Adipocyte (in vitro differentiated cells): ENCODE measurements at places on chromosomes 12 and 14.

- DNase-seq = no peak
Measured at GRCh38 chr14:91258876-91259275, 14.4 kb upstream of the GPR68 start.

DNA sequence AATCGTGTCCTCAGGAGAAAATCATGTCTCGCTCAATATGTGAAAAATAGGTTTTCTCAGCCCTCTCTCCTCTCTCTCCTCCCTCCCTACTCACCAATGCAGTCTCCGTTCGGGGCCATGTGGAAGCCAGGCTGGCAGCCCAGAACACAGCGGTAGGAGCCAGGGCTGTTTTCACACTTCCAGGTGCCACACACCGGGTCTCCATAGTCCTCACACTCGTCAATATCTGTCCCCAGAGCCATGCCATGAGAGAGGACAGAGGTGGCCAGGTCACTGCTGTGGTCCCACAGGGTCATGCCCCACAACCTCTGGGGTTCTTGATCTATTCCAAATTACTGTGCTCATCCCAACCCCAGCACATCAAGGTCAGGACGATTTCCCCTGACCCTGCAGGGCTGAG lies 13.5 kb downstream of the ISCA2 start:
- no peak for DNase-seq

DNA sequence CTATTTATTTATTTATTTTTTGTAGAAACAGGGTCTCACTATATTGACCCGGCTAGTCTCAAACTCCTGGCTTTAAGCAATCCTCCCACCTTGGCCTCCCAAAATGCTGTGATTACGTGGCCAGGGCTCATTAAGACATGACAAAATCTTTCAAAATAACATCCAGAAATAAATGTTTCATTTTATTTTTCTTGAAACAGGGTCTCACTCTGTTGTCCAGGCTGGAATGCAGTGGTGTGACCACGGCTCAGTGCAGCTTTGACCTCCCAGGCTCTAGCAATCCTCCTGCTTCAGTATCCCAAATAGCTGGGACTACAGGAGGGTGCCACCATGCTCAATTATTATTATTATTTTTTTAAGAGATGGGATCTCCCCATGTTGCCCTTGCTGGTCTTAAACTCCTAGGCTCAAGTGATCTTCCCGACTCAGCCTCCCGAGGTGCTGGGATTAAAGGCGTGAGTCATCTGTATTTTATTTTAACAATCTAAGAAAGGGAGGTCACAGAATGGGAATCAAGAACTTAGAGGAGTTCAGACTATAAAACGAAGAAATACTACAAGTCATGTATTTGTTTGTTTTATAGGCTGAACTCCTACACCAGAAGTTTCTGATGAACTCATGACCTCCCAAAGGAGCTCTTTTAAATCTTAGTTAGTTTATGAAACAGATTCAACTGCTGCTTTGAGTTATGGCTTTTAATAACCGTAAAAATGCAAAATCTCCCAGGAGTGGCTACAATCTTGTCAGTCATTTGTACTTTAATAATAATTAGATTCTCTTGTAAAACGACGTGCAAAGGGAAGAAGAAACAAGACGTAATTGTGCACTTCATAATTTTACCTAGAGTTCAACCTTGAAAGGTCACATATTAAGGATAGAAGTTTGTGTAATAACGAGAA lies 2.1 kb upstream of the TMEM263 start:
- no peak for DNase-seq

DNA sequence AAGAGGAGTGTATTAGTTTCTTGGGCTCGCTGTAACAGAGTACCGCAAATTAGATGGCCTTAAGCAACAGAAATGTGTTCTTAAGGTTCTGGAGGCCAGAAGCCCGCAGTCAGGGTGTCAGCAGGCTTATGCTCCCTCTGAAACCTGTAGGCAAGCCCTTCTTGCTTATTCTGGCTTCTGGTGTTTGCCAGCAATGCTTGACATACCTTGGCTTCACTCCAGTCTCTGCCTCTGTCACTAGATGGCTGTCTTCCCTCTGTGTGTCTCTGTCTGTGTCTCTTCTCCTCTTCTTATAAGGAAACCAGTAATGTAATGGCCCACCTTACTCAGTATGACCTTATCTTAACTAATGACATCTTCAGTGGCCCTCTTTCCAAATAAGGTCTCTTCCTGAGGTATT lies 85.1 kb downstream of the DERA start:
- DNase-seq = peak; percentile 57

GRCh38 chr12:124744659-124745464 lies 118.8 kb downstream of the SCARB1 start:
- peak; percentile 17 for DNase-seq

DNA sequence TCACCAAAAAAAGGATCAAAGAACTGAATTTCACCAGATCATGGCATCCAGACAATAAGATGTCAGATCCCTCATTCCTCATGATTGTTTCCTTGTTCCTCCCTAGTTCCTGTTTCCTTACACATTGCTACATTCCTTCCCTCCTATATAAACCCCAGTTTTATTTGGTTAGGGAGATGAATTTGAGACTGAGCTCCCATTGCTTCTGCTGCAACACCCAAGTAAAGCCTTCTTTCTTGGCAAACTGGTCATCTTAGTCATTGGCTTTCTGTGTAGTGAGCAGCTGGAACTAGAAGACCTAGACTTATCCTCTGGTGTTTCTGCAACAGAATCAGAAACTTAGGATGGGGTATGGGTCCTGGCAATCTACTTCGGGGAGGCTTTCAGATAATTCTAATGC lies 217.9 kb downstream of the NOVA1 start:
- no peak for DNase-seq

DNA sequence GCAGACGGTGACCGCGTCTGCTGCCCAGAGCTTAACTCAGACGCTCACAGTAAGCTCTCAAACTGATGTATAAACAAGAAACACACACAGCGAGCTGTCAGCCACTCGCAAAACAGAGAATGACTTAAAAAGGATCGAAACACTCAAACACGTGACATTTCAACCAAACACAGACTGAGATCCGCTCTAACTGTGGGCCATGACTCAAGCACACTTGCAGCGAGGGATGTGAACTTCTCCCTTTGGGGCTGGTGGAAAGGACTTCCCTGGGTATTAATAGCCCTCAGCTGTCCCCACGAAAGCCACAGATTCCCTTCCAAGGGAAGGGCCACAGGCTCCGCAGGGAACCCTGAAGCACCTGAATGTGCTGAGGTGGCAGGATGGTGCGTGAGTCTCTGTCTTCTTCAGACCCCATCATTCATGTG lies 29.1 kb downstream of the CCDC88C start:
- DNase-seq = no peak

DNA sequence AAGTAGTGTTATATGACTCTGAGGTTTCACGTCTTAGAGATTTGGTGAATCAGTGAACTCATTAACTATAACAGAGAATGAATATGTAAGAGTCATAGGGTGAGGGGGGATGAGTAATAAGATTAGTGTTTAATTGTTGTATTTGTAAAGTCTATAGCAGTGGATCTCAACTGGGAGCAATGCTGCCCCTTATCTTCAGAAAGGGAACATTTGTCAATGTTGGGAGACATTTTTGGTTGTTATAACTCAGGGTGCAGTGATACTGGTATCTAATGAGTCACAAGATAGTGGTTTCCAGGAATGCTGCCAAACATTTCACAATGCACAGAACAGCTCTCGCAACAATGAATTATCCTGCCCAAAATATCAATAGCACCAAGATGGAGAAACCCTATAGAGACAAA lies 1193.7 kb downstream of the GALC start:
- DNase-seq = peak; percentile 93

GRCh38 chr12:114294303-114294685 lies 111.7 kb downstream of the TBX5 start:
- DNase-seq = no peak

DNA sequence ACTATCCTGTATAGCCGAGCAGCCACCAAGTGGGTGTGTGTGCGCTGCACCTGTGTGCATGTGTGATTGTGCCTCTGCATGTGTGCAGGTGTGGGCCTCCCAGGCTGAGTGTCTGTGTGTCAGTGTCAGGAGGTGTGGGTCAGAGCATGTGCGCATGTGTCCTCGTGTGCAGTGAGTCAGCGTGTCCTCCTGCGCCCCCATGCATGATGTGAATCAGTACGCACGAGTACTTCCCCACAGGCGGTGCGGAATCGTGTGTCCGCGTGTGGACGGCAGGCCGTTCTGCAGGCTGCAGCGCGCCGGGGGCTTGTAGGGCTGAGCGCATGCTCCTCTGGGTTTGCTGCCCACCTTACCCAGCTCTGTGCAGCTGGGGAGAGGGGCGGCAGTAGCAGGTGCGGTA lies 34.2 kb downstream of the DTX1 start:
- DNase-seq = no peak

GRCh38 chr12:96770219-96771102 lies 136.6 kb upstream of the NEDD1 start:
- DNase-seq = no peak

GRCh38 chr14:32078858-32079216 lies 1.7 kb downstream of the ARHGAP5 start:
- peak; percentile 52 for DNase-seq

DNA sequence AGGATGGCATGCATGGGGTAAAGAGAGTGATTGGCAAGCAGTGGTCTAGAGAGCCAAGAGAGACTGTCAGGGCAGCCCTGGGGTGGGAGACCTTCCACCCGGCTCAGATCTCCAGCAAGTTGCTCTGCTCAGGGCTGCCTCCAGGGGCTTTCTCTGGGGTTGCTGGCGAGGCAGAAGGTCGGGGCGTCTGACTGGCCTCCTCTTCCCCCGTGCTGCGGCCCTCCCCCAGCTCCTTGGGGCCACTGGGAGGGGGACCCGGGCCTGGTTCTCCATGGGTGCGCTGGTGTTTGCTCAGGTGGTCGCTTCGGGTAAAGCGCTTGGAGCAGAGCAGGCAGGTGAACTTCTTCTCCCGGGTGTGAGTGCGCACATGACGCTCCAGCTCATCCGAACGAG lies 6.6 kb upstream of the AAAS start:
- no peak for DNase-seq

- DNase-seq = peak; percentile 75
Measured at GRCh38 chr12:79895071-79895470, 39.8 kb downstream of the PPP1R12A start.

GRCh38 chr12:114000861-114001260 lies 34.7 kb upstream of the RBM19 start:
- no peak for DNase-seq

- DNase-seq = no peak
Measured at GRCh38 chr14:60815371-60815770, 80.8 kb downstream of the MNAT1 start.

DNA sequence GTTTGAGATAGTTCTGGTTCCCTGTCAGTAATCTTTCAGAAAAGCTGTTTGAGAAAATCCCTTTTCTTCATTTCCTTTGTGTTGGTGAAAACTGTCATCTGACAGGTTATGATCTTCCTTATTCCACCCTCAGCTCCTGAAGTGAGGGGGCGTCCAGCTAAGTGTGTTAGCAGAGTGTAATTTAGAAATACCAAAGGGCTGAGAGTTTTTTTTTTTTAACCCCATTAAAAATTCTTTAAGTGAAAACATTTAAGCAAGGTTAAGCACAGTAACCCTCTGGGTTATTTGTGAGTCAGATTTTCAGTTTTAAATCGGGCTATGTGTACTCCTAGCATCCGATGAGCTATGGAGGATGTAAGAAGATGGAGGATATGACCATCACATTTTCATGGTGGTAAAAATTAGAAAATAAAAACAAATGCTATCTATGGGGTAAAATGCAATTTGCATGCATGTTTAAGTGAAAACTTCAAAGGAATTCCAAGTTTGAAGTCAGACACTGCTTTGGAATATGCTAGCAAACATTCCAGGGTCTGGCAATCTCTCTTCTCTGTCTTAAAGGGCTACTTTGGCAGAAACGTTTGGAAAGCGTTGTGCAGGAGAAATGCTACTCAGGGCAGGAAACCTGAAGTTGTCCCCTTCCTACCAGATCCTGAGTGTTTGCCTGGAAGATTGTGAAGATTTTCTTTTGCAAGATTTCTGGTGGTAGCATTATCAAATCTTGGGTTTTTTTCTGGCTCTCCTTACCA lies 197.0 kb upstream of the PRICKLE1 start:
- DNase-seq = no peak

DNA sequence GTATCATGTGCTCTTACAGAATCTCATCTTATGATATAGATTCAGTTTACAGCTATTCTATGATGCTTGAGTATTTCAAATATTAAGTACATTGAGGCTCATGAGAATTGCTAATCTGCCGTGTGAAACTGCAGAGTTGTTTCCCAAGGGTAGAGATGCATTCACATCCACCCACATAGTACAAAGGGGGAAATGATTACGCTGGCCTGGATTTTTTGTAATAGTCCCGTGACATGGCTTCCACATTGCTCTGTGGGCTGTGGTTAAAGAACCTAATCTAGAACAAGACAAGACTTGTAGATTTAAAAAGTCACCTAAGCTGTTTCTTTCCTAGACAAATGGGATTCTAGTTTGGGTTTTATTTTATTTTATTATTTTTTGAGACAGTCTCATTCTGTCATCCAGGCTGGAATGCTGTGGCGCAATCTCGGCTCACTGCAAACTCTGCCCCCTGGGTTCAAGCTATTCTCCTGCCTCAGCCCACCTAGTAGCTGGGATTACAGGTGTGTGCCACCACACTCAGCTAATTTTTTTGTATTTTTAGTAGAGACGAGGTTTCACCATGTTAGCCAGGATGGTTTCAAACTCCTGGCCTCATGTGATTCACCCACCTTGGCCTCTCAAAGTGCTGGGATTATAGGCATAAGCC lies 13.0 kb upstream of the RIOX1 start:
- no peak for DNase-seq

DNA sequence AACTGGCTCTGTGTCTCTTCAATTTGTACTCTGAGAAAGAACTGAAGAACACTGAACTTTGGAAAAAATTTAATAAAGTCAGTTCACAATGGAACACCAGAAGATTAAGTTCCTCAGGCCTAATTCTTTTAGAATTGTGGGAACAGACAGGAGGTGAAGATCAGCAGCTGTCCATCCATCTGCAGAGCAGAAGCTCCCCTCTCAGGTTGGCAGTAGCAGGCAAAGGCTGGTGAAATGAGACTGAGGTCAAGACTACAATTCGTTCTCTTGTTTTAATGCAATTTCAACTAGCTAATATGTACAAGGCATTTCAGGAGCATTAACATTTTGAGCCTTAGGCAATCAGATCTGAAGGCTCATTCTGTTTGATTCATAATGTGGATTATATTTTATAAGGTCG lies 10.3 kb upstream of the TRHDE start:
- DNase-seq = no peak

- peak; percentile 75 for DNase-seq
Measured at GRCh38 chr12:95998611-95999286, 2.6 kb upstream of the HAL start.

GRCh38 chr14:65206448-65207096 lies 104.3 kb upstream of the MAX start:
- peak; percentile 31 for DNase-seq

GRCh38 chr14:23612354-23612732 lies 23.8 kb upstream of the DHRS2 start:
- DNase-seq = no peak

- DNase-seq = no peak
Measured at GRCh38 chr12:10361084-10361483, 28.8 kb downstream of the KLRK1 start.

GRCh38 chr12:120368789-120369602 lies at the start of gene MSI1:
TSS of gene MSI1 (minus strand) at chr12:120369164. CDS start at chr12:120369091, 73 bp downstream.
- peak; percentile 56 for DNase-seq

- DNase-seq = no peak
Measured at GRCh38 chr12:69886109-69886508, 61.1 kb downstream of the MYRFL start.
